Stimulated activated CD4-positive, alpha-beta T cell treated with anti-CD3 and anti-CD28 coated beads, Interleukin-2, amount 100 ng/mL, for 24 hours (primary cell): ENCODE measurements at places on chromosomes 11 and 22.

DNA sequence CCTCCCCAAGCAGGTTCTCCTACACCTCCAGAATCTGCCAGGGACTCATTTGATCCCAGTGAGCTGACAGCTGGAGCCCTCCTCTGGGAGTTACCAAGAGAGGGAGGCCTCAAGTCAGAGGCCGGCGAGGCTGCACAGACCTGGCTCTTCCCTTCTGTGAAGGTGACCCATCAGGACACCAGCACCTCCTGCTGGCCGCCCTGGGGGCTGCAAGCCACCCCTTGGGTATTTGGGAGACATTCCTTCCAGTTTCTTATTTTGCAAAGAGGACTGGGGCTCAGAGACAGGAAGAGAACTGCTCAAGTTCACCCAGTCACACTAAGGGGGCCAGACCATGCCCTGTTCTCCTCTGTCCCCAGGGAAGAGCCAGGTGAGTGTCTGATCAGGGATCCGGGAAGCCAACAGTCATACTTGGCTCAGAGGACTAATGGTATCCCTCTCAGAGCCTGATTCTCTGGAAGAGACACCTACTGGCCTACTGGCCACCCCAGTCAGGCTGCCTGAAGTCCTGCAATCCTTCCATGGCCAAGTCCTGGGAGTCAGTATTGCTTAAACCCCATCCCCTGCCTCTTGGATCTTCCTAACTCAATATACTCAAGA, 40.5 kb upstream of the RIC3 start:
- peak; percentile 58 for DNase-seq

GRCh38 chr11:1746511-1746931, 3.9 kb downstream of the IFITM10 start:
- no peak for DNase-seq

- no peak for DNase-seq
Observed at GRCh38 chr11:38543986-38544385, 1946.0 kb upstream of the RAG2 start.

- DNase-seq, result no peak
Observed at GRCh38 chr11:94647926-94648325, 80.8 kb downstream of the PIWIL4 start.

- DNase-seq, result no peak
Observed at GRCh38 chr11:36333897-36334296, 37.8 kb downstream of the PRR5L start.

- no peak for DNase-seq
Observed at GRCh38 chr11:118885831-118886565, 2.3 kb downstream of the CXCR5 start.

- DNase-seq, result no peak
Observed at GRCh38 chr11:103257360-103257759, 148.1 kb downstream of the DYNC2H1 start.

DNA sequence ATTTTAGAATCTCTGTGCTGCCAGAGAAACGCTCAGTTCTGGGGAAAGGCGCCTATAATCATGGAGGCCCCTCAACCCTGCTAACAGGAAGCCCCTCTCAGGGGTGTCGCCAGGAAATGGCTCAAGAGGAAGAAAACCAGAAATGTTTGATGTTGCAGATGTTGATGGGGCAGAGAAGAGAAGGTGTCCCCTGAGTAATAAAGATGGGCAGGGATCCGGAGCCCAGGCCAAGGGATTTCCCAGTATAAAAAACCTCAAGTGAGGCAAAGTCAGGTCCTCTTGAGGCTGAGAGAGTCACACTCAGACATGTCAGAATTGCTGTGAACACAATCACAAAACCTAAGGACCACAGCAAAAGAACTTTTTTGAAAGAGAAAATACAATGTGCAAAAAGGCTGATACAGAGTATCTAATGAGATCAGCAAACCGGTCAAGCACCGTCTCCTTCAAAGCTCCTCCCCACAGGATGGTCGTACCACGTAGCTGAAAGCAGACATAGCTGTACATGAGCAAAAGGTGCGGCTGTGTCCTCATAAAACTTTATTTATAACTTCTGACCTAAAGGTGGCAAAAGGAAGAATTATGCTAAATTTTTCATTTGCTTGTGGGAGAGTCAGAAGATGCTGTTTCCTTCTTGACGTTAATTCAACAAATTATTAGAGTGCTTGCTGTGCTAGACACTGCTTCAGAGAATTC, 12.2 kb downstream of the MOV10L1 start:
- DNase-seq, result no peak

GRCh38 chr11:34846467-34846866, 69.7 kb downstream of the APIP start:
- no peak for DNase-seq

DNA sequence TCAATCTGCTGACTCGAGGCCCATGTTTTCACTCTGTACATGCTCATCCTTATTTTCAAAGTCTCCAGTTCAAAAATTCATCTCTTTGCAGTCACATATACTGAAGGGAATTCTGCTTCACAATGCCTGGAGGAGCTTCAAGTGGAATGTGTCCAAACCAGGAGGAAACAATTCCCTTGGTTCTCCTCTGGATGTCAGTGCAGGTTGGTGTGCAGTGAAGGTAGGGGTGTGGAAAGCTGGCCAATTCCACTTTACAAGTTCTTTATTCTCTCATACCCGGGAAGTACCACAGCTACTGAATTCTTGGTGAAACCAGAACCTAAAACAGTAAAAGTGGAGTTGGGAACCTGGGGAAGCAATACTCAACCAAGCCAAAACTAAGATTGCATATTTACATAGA, 57.3 kb downstream of the BDNF start:
- DNase-seq, result no peak

GRCh38 chr11:44005956-44006355, 41.8 kb upstream of the ACCSL start:
- DNase-seq, result no peak

DNA sequence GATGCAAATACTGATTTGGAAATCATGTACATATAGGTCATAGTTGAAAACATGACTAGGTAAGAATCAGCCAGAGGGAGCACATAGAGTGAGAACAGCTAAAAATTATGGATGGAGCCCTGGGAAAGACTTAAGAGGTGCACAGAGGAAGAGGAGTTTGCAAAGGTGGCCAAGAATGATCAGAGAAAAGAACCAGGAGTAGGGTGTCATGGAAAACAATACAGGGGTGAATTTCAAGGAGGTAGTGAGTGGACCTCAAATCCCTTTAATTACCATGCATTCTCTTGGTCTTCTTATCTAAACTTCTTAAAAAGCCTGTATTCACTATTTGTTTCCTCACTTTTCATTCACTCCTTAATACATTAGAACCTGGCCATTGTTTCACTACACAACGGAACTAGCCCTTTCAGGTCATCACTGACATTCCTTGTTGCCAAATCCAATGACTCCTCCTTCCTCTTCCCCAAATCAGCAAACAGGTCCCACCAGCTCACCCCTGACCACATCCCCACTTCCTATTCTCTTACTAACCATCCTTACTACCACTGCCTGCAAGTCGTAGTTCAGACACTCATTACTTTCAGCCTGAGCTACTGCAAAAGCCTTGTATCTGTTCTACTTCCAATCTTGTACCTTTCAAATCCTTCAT, 22.6 kb downstream of the BUD13 start:
- no peak for DNase-seq

GRCh38 chr11:43699870-43700269, 19.3 kb downstream of the HSD17B12 start:
- no peak for DNase-seq

- DNase-seq, result no peak
Observed at GRCh38 chr11:111538407-111539114, 2.0 kb upstream of the LAYN start.

DNA sequence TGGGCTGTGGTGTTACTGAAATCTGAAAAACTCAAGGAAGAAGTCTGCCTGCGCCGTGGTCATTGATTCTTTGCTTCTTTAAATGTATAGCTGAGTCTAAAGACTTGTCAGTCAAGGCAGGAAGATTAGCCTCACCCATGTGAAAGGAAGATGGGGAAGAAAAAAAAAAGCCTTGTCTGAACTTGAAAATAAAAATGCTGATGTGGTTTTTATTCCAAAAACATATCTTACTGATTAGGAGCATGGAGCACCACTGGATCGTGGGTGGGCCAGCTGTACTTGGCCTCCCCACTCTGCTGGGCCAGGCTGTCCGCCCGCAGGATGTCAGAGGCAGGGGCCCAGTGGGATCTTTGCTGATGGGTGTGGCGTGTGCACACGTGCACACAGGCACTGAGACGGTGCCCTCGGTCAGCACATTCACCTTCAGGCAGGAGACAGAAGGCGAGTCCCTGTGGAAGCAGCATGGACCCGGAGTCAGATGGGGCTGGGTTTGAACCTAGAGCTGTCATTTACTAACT, 111.9 kb downstream of the WNT7B start:
- DNase-seq, result no peak

- no peak for DNase-seq
Observed at GRCh38 chr22:45448431-45448830, 34.9 kb downstream of the RIBC2 start.

- no peak for DNase-seq
Observed at GRCh38 chr22:20272174-20272573, 4.1 kb upstream of the RTN4R start.

- no peak for DNase-seq
Observed at GRCh38 chr11:117610045-117610444, 187.0 kb downstream of the DSCAML1 start.

DNA sequence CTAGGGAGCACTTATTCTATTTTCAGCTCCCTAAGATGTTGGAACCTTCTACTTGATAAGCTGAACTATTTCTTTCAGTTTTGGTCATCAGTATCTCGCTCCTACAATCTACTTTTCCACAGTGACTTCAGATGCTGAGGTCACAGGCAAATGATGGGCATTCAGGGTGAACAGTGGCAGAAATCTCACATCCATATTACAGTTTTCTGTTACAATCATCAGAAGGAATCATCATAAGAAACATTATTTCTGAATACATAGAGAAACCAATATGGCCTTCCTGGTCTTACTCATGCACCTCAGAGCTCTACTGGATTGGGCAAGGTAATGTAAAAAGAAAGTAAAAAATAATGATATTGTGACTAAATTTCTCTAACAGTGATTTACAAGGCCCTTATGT, 39.4 kb upstream of the DDI1 start:
- DNase-seq, result no peak

GRCh38 chr11:30392221-30392784, 69.4 kb downstream of the ARL14EP start:
- no peak for DNase-seq

- no peak for DNase-seq
Observed at GRCh38 chr11:32891657-32892354, 805 bp upstream of the QSER1 start.

DNA sequence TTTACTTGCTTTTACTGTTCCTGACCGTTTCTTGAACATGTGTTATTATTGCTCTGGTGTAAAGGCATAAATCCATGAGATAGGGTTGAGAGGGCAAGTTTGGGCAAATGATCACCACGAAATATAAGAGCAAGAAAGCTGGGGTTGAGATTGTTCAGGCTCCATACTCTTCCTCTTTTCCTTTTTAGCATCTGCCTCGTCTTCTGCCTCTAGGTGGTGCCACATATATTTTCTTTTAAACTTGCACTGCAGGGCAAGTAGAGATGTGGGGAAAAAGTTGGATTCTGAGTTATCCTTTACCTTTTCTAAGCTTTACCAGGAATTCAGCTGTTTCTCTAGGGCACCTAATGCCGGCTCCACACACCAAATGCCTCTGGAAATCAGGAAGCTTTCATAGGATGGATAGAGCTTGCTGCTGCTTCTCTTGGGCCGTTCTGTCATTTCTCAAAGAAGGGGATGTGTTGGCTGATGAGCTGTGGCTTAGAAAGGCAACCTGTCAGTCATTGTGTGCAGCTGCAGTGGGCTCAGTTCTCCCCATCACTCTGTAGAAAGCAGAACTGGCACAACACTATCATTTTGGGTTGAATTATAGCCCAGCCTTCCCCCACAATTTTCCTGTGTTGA, 98.2 kb downstream of the LDLRAD3 start:
- DNase-seq, result no peak

GRCh38 chr22:35069541-35069940, 3.6 kb downstream of the ISX start:
- DNase-seq, result no peak

GRCh38 chr11:131910523-131911387, 540.3 kb downstream of the NTM start:
- DNase-seq, result no peak

- DNase-seq, result no peak
Observed at GRCh38 chr11:10716543-10717259, 23.1 kb upstream of the IRAG1 start.

DNA sequence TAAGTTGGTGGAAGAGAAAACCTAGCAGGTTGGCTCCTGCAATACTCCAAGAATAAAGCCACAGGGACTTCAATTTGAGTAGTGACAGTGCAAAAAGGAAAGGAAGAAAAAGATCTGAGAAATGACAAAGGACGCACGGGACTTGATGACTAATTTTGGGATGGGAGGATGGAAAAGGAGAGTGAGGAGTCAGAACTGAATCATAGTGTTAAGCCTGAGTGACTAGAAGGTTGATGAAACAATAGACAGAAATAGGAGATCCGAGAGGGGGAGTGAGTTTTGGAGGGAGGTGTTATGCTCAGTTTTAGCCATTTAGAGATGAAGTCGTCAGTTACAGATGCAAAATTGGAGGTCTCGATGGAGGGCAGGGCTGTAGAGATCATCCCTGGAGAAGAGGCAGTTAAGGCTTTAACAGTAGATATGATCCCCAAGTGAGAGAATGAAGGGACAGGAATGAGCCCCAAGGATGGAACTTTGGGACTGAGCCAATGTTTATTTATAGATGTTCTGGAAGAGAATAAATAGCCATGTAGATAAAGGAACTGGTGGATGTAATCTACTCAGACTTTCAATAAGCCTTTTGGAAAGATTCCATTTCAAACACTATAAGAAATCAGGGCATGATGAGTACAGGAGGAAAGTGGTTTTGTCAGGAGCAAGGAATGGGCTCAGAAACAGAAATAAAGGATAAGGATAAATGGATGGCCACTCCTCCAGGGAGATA, 108.9 kb upstream of the NCAM1 start:
- DNase-seq, result no peak

GRCh38 chr11:119540370-119541125, 117.6 kb upstream of the THY1 start:
- DNase-seq, result peak; percentile 8

- no peak for DNase-seq
Observed at GRCh38 chr11:69965821-69966582, 112.1 kb upstream of the ANO1 start.

GRCh38 chr11:34439610-34440198, 970 bp downstream of the CAT start:
- no peak for DNase-seq

DNA sequence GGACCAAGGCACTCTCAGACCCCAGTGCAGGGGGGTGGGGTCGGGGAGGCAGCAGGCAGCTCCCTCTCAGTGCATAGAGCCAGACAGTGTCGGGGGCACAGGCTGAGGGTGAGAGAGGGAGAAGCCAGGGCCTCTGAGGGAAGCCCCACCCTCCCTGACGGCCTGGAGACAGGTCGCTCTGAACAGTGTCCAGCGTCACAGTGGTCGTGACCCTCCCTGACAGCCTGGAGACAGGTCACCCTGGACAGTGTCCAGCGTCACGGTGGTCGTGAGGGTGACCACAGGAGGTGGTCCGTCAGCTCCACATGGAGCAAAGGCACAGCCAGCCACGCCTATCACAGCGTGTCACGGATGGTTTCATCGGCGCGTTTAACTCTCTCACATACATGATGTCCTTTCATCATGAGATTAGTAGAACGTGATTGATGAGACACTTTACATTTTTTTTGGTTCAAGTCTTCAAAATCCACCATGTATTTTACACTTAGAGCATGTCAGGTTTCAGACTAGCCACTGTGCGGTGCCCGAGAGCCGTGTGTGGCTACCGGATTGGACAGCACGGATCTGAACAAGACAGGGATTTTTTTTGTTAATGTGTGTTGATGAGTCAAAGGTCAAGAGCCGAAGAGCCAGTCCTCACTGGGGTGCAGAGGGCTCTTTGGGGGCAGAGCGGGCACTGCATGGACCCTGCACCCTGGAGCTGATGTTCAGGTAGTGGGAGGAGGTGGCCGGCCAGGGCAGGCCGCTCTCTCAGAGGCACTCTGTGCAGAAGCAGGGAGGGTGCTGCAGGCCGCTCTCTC, 23.9 kb upstream of the PANX2 start:
- DNase-seq, result no peak
